Stimulated activated CD4-positive, alpha-beta T cell treated with anti-CD3 and anti-CD28 coated beads, Interleukin-1b, Interleukin-23, amount 100 ng/mL, for 1 hour (primary cell): ENCODE measurements at places on chromosomes 1 and 21.

DNA sequence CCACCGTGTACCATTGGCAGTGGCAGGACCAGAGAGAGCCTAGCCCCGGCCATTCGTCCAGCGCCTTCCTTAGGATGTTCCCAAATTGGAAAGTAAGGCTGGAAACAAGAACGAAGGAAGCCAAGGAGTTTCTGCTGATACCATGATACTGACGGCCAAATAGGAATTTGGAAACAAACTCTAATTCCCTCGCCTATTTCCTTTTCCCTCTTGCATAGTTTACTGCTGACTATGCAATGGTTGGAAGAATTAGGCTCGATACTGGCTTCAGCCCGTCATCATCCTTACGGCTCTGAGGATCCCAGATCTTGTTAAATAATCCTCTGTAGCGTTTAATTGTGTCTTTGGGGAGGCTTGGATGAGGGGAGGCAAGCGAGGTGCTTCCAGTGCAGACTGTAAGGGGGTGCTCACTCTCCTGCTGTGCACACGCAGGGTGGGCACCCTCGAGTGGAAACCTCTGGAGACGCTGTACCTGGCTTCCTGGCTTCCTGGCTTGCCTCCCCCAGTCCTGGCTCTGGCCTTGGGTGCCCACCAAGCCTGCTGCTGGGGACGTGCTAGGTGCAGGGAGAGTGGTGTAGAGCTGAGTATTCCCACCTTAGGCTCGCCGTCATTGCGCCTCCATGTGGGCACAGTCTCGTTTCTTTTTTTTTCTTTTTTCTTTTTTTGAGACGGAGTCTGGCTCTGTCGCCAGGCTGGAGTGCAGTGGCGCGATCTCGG, 27.4 kb upstream of the CAMTA1 start:
- no peak for DNase-seq

DNA sequence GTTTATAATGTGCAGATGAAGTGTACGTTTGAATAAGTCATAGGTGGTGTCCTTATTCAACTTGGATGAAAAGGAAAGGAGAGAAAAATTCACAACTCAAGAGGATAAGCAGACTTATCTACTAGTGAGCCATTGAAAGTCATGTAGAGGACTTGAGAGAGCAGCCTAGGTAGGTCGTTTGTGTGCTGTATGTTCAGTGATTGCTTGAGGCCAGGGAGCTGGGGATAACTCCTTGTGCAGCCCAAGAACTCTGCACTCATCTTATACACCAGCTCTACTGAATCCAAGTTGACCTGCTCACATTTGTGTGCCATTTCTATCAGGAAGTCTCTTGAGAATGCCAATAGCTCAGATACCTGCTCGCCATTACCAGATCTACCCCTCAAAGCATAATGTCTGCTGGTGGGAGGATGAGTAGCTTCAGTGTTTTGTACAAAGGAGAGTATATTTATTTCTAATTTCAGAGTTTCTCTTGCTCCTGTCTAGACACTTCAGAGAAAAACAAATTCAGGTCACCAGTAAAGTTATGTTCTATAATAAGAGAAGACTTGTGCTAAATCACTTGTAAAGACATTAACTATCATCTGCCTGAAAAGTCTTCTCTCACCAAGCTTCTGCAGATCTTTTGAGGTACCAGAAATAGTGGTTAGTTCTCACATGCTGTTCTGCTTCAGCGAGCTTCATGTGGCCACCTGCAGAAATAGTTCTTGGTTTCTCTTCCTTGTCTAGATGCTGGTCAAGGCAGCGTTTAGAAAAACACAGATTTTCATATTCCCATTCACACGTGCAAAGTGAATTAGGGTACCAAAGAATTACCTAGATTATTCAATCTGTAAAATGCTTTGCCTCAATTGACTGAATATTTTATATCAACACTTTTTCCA, 10.8 kb downstream of the S1PR1 start:
- no peak for DNase-seq

DNA sequence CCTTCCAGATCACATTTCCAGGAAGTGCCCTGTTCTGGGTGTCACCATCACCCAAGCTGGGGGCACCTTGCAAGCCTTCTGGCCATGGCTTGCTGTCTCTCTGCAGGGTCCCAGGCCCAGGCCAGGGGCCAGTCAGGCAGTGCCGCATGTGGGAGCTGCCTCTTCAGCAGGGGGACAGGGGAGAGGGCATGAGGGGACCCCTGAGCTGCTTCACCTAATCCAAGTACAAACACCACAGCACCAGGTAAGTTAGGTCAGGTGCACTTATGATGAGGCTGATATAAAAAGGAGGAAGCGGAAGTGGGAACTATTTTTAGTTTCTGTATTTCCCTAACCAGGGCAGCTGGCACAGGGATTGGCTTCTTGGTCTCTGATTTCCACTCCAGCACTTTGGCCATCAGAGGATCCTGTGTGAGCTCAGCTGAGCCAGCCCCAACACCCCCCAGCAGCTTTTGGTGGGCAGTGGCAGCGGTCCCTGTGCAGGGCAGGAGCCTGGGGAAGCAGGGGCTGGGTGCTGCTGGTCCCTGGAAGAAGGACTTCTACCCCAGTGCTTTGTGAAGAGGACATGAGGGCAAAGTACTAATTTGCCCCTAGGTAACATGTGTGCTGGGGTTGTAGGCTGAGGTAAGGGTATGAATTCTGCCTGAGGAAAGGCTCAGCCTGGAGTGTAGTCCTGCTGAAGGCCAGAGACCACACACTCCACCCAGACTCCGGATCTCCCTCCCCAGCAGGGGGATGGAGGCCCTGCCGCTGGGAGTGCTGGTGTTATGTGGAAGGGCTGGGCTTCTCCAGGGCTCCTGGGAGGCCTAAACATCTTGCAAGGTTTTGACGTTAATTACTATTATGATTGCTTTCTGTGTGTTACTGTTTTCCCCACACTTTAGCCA, 3.3 kb upstream of the PCBP3 start:
- DNase-seq: no peak

DNA sequence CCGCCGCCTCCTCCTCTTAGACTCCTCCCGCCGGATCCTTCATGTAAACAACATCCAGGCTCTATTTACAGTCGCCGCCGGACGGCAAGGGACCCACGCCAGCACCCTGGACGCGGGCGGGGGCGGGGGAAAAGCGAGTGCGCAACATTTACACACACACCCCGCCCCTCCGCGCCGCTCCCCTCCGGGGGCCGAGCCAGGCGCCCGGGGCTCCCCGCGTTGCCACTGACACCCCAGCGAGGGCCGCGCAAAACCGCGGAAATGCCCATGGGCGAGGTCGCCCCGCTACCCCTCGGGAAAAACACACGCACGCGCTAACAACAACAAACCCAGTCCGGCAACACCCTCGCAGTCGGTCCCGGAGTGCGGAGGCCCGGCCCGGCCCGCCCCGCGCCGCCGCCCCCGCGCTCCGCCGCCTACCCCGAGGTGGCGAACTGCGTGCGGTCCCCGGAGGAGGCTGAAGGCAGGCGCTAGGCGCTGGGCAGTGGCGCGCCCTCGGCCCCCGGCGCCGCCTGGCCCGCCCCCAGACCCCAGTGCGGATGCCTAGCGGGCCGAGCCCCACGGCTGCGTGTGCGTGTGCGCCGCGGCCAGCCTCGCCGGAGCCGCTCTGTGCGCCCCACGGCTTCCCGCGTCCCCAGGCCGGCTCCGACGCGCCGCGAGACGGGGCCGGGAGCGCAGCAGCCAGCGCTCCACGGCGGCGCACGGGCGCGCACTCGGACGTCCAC, 81.1 kb upstream of the AK4 start:
- no peak for DNase-seq

DNA sequence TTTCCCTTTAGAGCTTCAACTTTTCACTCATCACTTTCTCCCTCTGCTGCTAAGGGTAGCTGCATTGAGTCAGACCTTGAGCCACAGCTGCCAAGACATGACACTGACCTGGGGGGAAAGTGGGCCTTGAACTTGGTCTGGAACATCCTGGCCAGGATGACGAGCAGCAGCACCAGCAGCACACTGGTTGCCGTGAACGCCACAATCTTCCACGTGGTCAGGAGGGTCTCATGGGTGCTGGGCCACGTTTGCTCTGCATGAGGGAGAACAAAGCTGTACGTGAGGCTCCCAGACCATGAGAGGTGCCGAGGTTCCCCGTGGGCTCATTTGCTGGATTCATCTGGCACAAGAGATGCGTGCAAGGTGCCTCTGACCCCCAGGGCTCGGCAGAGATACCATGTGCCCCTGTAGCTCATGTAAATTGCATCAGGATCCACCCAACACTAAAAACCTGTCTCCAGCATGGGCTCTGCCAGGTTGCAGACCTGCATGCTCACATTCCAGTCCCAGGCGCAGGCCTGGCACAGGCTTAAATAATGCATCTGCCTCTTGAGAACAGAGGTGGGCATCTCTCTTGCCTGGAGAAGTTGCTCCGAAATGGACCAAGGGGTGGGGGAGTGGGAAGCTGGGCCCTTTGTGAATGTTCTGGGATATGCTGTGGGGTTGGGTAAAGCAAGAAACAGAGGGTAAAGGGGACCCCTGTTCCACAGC, 84.6 kb upstream of the TLR5 start:
- DNase-seq: no peak

DNA sequence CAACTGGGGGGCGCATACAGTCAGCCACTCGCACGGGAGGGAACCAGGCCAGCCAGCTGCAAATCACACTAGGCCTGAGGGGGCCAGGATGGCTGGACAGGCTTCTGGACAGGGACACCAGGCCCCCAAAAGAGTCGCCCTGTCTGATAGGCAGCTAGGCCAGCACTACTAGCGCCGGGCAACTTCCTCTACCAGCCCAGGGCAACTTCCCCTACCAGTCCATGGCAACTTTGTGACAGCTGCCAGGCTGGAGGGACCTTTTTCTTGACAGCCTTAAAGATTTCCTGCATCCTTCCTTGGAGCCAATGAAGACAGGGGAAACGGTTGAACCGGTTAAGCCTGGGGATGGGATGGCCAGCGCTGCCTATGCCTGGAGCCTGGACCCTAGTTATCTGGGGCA, 5.1 kb downstream of the IFFO2 start:
- no peak for DNase-seq

DNA sequence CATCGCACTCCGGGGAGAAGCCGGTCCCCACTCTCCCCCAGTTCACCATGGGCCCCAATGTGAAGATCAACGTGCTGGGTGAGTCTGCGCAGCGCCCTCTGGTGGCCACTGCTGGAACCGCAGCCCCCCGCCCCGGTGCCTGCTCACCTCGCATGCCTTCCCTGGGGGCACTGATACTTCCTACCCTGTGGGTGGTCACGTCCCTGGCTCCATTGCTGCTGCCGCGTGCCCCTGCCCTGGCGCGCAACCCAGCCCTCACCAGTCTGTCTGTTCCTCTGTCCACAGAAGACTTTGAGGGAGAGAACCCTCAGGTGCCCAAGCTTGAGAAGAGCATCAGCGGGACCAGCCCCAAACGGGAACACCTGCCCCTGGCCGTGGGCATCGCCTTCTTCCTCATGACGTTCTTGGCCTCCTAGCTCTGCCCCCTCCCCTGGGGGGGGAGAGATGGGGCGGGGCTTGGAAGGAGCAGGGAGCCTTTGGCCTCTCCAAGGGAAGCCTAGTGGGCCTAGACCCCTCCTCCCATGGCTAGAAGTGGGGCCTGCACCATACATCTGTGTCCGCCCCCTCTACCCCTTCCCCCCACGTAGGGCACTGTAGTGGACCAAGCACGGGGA, 7.6 kb downstream of the EFNA3 start:
- DNase-seq: peak; percentile 59

DNA sequence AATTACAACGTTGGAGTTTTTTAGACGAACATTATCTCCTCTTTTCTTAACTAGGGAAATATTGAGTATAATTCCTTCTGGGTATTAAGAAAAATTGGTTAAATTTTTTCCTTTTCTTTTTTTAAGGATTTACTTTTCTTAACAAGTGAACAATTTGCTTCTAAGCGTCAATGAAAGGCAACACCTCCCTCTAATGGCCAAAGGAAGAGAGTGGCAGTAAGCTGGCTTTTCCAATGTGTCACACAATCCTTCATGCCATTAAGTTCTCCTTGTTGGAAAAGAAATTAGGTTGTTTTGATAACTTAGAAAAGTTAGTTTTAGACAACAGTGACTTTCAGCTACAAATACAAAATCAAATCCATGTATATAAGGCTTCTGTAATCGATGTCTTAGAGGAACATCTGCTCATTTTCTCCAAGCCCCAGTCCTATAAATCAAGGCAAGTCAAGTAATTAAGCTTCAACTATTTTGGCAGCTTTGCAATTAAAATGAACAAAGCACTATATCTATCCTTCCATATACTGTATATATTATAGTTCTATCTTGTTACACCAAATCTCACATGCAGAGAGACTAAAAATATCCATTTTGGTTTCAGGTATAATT, 62.8 kb downstream of the EDEM3 start:
- DNase-seq: no peak

DNA sequence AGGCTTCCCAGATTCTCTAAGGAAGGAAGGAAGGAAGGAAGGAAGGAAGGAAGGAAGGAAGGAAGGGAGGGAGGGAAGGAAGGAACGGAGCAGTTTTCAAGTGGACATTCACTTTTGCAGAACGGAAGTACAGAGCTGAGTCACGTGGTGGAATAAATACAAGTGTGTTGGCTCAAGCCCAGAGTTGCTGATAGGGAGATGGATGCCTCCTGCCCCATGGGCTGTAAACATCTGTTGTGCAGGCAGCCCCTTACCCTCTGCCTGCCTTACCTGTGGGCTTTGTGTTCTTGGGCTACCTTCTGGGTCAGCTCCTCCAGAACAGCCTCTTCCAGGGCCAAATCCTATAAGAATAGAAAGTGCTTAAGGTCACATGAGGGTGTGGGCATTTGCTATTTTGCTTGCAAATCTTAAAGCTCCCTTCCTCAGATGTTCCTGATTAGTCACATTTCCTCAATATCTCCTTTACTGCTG, 121.7 kb downstream of the SMYD2 start:
- no peak for DNase-seq

- no peak for DNase-seq
These were observed 87.3 kb upstream of the KAZN start for GRCh38 chr1:14511166-14511680.

- DNase-seq: no peak
These were observed 39.4 kb upstream of the SPOCD1 start for GRCh38 chr1:31855038-31855845.

GRCh38 chr1:18531503-18531845, 50.7 kb downstream of the KLHDC7A start:
- DNase-seq: no peak

GRCh38 chr1:235012436-235013210, 116.0 kb downstream of the TOMM20 start:
- DNase-seq: no peak

DNA sequence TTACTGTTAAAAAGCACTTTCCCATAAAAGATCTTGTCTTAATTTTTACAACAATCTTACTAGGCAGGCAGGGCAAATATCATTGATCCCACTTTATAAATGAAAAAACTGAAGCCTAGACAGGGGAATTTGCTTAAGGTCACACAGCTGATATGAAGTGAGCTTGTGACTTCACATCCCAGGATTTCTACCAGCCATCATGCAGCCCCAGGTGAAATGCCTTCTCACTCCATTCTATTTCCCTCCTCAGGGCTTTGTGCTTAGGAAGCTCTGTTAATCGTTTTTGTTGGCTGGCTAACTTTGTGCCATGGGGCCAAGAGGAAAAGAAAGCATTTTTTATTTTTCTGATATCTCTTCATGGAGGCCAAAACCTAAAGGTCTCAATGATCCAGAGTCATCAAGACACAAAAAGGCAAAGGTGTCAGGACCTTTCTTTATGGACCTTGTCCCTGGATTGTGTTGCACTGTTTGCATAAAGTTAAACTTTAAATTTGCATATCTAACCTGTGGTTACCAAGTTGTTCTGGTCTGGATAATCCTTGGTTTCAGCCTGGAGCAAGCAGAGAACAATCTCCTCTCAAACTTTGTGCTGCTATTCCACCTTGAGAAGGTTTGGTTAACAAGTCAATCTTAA, 44.8 kb upstream of the ZNF326 start:
- DNase-seq: no peak
